Stimulated activated CD8-positive, alpha-beta memory T cell treated with anti-CD3 and anti-CD28 coated beads, Interleukin-12 subunit alpha, Interleukin-12 subunit beta, amount 100 ng/mL, for 4 hours (primary cell): ENCODE measurements at places on chromosomes 5 and 9.

GRCh38 chr5:68456756-68457217, 241.2 kb downstream of the PIK3R1 start:
- DNase-seq = no peak

GRCh38 chr5:175751369-175751768, 93.5 kb downstream of the HRH2 start:
- DNase-seq = no peak

GRCh38 chr5:125874057-125874456, 549.2 kb upstream of the GRAMD2B start:
- DNase-seq = no peak

GRCh38 chr9:135559606-135560005, 1.9 kb upstream of the PAEP start:
- no peak for DNase-seq

DNA sequence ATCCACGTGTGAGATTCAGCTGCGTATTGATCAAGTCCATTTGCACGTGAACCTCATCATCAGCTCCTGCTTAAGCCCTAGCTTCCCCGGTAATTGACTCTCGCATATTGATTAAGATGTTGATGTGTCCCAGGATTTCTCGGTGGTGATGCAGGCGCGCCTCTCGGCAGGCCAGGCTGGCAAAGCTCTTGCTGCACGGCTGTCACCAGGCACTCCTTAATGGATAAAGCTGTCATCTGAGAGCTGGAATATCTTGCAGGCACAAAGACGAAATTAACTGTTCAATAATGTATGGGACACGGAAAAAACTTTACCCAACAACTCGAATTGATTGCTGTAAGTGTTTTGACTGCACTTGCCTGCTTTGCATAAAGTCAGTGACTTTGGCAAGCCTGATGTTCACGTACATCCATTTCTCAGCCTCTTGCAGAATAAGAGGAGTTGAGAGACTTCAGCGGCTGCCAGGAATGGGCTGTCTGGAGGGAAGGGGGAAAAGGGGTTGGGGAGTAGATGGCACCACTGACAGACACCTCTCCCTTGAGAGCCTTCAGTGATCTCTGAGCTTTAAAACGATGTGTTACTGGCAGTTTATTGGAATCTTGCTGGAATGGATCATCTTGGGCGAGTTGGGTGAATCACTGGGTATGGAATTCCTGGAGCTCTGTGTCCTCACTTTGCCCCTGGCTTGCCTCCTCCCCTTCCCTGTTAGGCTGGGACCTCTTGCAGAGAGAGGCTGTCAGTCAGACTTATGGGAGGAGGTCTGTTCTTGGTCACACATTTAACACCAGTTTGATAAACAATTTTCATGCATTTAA, 650.3 kb downstream of the CCDC171 start:
- no peak for DNase-seq

- DNase-seq = no peak
Observed at GRCh38 chr5:143345671-143346440, 57.6 kb downstream of the NR3C1 start.

GRCh38 chr9:64773491-64773931, 511.5 kb downstream of the FOXD4L5 start:
- no peak for DNase-seq

GRCh38 chr5:130335117-130335516, 430.9 kb downstream of the CHSY3 start:
- no peak for DNase-seq

DNA sequence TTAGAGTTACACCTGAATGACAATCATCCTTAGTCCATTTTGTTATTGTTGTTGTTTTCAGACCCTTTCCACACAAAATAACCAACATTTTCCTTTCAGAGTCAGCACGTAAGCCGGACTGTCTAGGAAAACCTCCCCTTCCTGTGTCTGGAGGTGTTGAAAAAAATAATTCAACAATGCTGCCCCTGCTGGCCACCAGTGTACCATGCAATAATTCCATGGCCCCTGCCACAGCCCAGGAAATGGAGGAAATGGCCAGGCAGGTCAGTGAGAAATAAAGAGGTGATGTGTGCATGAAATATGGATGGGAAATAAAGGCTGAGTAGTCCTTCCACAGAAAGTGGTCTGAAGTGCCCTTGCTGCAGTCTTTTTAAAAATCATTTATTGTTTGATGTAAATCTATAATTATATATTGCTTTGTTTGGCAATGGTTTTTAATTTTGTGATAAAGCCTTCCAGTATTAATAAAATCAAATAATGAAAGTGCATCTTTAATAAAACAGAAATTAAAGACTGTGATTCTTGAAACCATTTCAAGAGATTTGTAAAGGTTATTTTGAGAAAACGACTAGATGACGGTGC, 152.8 kb upstream of the PAPPA start:
- DNase-seq = no peak

DNA sequence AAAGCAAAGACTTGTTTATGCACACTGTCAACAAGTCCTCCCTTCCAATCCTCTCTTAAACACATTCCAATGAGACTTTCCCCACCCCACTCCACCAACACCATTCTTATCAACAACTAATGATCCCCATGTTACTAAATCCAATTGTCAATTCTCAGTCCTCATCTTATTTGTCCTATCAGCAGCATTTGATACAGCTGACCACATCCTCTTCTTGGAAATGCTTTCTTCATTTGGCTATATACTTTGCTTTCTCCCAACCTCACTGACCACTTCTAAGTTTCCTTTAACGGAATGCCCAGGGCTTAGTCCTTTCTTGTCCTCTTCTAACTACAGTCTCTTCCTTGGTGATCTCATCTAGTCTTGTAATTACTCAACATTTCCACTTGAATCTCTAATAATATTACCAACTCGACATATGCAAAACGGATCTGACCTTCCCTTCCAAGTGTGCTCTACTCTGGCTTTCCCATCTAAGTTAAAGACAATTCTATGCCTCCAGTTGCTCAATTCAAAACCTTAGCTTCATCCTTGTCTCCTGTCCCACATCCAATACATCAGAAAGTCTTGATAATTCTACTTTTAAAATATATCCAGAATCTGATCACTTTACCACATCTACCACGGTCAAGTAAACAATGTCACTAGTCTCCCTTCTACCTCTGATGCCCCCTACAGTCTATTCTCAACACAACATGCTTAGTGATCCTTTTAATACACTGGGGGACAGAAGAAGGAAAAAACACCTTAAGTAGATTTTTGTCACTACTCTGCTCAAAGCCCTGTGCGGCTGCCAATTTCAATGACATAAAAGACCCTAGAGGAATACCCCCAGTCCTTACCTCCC, 25.5 kb downstream of the AGTPBP1 start:
- DNase-seq = no peak

GRCh38 chr5:135333732-135334515, 65.1 kb downstream of the MACROH2A1 start:
- DNase-seq = no peak

GRCh38 chr9:79028101-79028500, 543.7 kb upstream of the TLE4 start:
- DNase-seq = no peak

- DNase-seq = no peak
Observed at GRCh38 chr5:108398964-108399363, 17.1 kb upstream of the FBXL17 start.

- DNase-seq = no peak
Observed at GRCh38 chr9:88676644-88677043, 141.7 kb downstream of the NXNL2 start.

DNA sequence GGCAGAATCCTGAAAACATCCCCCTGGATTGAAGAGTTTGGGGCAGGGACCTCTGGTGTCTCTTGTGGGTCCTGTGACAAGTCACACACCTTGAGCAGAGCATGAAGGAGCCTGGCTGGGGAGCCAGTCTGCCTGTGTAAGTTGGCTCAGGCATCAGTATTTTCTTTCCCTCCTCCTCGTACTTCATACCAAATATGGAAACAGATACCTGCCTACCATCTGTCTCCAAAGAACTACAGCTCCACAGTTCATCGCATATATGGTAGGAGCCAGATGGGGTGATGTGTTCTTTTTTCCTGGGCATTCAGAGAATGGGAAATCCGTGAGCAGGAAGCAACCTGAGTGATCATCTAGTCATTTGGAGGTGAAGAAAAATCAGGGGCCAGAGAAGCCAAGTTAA, 177.3 kb upstream of the RAD23B start:
- no peak for DNase-seq

- no peak for DNase-seq
Observed at GRCh38 chr9:125701351-125701750, 5.7 kb downstream of the MAPKAP1 start.

DNA sequence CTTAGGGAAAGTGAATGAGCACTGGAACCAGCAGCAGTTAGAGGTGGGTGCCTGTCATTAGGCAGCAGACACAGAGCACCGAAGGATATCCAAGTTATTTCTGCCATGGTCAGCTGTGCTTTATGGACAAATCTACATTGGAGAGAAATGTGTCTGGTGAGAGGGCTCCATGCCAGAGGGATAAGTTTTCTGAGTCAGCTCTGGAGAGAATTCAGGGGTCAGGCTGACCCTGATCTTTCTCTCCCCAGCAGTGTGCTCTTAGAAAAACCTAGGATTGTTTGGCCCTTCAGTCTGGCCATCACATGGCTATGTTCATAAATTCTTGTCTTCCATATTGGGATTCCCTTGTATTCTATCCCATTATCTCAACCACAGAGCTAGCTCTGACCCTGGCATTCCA, 8.9 kb upstream of the IL17B start:
- DNase-seq = no peak

- no peak for DNase-seq
Observed at GRCh38 chr5:2024986-2025721, 142.4 kb upstream of the IRX4 start.

DNA sequence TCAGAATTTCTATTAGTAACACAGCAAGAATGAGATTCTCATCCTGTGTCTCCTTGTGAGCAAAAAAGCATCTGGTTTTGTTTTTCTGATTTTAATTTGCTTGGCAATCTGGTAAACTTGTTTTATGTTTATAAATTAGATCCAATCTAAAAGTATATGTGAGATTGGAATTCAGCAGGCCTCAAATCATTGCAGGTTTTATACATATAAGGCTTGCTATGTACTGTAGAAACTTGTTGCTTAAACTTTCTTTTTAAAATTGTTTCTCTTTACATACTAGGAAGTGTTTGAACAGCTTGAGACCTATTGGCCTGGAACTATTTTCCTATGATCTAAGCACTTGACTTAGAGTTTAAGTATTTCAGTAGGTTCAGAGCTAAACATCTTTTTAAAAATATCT, 1037.8 kb downstream of the NR2F1-AS1 start:
- no peak for DNase-seq

GRCh38 chr5:171850324-171850947, 64.8 kb downstream of the SMIM23 start:
- DNase-seq = no peak

DNA sequence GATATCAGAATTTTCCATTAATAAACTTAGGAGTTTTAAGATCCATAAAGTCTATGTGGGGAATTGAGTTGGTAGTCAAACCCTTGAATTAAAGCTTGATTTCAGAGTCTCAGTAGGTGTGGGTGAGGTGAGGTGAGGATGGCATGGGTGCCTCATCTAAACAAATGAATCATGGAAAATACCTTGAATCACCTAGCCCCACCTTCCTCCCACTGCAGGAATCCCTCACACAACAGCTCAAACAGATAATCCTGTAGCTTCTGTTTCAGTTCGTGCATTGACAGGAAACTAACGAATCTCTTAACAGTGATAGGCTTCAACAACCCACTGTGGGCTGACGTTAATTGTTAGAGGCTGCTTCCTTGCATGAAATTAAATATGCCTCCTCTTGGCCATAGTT, 185.0 kb downstream of the SREK1 start:
- DNase-seq = no peak

DNA sequence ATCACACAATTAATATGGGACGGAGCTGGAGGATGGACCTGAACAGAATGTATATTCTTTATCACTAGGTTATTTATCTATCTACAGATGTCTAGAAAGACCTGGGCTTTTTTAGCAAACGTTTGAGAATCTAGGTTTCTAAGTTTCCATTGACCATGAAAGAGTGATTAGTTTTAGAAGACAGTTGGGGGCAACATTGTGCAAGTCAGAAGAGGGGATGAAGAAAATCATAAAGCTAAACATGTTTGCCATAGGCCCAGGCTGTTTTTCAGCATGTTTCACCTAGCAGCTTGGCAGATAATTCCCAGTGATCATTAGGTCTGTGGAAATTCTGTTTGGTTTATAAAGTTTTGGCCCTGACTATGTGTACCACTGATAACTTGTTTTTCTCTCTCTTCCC, 44.1 kb upstream of the CDKN2B start:
- DNase-seq = no peak

DNA sequence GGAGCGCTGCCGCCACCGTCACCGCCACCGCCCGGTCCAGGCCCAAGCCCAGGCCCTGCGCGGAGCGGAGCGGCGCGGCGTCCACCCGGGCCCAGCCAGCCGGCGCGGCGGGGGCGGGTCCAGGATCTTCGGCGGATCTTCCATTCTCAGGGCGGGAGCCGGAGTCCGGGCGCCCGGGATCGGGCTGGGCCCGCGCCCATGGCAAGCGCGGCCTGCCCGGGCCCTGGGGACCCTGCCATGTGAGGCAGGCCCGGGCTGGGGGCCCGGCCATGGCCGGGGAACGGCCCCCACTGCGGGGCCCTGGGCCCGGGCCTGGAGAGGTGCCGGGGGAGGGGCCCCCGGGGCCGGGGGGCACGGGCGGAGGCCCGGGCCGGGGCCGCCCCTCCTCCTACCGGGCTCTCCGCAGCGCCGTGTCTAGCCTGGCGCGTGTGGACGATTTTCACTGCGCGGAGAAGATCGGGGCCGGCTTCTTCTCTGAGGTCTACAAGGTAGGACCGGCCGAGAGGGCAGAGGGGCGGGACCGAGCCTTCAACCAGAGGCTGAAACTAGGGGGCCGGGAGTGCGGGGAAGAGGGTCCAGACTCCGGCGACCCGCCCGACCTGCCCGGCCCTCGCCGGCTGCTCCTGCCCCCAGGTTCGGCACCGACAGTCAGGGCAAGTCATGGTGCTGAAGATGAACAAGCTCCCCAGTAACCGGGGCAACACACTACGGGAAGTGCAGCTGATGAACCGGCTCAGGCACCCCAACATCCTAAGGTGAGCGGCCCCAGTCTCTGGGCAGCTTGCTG, 482 bp downstream of the TESK1 start:
- DNase-seq = peak; percentile 10

DNA sequence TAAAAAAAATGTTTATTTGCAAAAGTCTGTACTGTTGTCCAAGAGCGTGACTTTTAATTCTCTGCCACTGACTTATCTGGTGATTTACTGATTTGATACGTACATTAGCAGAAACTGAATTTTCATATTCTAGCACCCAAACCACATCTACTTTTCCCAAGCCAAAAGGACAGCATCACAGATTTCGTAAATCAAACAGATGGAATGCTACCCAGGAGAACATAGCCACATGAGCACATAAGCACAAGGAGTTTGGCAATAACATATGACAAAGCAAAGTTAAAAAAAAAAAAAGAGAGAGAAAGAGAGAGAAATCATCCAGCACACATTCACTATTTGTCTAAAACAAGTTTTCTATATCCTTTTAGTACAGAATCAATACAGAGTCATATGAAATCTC, 83.7 kb downstream of the HINT1 start:
- no peak for DNase-seq

DNA sequence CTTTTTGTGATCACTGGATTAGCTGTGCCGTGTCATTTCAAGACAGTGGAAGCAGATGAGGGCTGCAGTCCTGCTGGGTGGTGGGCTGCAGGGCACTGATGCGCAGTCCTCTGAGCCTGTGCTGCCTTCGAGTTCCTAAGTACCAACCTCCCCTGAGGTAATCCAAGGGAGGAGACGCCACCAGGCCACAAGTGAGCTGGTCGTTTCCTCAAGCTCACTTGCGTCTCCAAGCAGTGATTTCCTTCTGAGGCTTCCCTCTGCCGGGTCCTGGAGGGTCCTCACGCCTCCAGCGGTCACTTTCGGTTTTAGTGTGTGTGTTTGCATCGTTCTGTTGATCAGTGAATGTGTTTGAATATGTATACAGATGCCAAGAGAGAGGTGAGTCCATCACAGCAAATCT, 115.7 kb downstream of the TRIO start:
- DNase-seq = no peak
